ENCODE measurements at places on chromosomes 5 and 9.

GRCh38 chr9:37486616-37487548 is 1.1 kb downstream of the POLR1E start:
- DNase-seq: peak; percentile 97

- no peak for DNase-seq
Measured at GRCh38 chr9:99682870-99683269, 138.8 kb upstream of the NR4A3 start.

- no peak for DNase-seq
Measured at GRCh38 chr9:126527109-126527825, 86.5 kb upstream of the LMX1B start.

- no peak for DNase-seq
Measured at GRCh38 chr5:129930221-129930620, 26.0 kb downstream of the CHSY3 start.

DNA sequence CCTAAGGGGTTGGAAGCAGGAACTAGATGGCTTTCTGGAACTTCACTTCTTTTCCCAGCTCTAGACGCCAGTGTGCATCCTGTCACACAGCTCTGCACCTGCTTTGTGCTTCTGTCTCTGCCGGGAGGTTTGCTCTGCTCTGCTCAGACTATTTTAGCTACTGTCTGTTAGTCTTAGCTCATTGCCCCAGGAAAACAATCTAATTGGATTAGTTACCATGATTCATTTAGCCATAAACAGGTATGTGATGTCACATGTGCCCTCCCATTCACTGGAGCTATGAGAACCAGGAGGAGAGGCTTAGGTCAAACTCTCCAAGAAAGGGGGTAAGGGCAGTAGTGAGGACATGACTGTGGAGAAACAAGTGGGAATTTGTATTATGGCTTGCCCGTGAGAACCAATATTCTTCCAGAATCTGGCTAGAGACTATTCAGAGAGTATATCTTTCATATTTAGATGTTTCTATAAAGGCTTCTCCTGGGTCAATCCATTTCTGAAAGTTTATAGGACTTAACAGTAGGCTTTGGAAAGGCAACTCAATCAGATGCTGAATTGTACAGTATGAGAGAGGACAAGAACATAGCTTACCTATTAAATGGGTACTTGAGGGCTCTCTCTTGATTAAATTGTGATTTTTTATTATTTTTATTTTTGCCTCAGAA is 22.4 kb upstream of the NREP start:
- DNase-seq: no peak

DNA sequence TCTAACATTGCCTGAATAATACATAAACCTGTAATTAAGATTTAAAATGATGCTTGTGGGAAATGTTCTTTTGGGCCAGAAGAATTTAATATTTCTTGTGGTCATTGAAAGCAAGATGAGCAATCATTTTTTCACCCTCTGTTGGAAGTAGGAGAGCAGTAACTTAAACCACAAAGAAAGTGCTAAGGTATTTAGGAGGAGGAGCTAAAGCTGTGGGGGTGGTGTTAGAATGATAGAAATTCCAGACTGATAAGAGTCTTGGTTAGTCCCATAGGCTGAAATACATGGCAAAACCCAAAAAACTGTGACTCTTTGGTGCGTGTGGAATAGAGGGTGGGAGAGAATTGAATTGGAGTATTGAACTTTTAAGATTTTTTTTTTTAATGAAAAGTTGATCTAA is 247.0 kb downstream of the YTHDC2 start:
- peak; percentile 57 for DNase-seq

- no peak for DNase-seq
Measured at GRCh38 chr5:59356813-59357380, 536.6 kb downstream of the PDE4D start.

- no peak for DNase-seq
Measured at GRCh38 chr9:136249877-136250559, 4.4 kb upstream of the QSOX2 start.

GRCh38 chr5:56763711-56764466 is 51.5 kb upstream of the MAP3K1 start:
- peak; percentile 29 for DNase-seq

DNA sequence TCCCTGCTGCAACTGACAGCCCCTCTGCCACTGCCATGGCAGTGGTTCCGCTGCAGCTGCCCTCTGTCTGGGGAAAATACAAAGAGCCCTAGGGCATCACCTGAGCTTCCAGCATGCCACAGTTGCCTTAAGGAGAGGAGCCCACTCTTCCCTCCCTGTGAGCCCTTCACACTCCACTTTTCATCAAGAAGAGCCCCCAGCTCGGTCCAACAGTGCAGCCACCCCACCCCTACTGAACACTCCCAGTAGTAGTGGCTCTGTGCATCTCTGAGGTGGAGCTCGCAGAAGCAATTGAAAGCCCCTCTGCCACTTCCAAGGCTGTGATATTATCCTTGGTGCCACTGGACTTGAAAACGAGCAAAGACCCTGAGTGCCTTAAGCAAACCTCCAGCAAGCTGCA is 696.8 kb upstream of the COX7C start:
- no peak for DNase-seq

GRCh38 chr5:117761186-117761585 is 1186.6 kb upstream of the SEMA6A start:
- DNase-seq: no peak

- DNase-seq: peak; percentile 67
Measured at GRCh38 chr5:159965031-159965837, 43.7 kb upstream of the TTC1 start.

DNA sequence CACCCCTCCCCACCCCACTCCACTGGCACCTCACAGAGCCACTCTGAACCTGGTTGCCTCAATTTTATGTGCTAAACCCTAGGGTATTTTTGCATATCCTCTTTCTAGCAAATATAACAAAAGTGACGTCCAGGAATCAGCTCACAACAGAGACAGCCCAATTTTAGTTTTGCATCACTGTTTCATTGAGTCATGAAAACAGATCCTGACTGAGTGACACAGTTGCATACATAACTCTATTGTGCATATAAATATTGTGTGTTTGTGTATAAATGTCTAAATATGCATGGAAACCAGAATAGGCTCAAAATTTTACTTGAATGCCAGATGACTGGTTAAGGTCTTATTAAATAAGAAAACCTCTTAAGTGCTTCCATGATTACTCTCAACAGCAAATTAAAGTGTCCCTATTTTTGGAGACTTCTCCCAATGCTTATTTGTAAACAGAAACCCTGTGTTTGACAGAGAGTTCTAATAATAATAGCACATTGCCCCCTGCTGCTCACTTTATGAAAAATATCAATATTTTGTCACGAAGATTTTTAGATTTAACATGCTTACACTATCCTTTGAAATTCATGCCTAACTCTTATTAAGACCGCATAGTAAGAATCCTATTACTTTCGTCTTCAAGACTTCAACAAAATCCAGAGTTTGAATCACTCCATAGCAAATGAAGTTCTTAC is 75.5 kb upstream of the PRRC1 start:
- peak; percentile 34 for DNase-seq

- DNase-seq: no peak
Measured at GRCh38 chr5:96905864-96906263, 29.6 kb downstream of the ERAP2 start.

DNA sequence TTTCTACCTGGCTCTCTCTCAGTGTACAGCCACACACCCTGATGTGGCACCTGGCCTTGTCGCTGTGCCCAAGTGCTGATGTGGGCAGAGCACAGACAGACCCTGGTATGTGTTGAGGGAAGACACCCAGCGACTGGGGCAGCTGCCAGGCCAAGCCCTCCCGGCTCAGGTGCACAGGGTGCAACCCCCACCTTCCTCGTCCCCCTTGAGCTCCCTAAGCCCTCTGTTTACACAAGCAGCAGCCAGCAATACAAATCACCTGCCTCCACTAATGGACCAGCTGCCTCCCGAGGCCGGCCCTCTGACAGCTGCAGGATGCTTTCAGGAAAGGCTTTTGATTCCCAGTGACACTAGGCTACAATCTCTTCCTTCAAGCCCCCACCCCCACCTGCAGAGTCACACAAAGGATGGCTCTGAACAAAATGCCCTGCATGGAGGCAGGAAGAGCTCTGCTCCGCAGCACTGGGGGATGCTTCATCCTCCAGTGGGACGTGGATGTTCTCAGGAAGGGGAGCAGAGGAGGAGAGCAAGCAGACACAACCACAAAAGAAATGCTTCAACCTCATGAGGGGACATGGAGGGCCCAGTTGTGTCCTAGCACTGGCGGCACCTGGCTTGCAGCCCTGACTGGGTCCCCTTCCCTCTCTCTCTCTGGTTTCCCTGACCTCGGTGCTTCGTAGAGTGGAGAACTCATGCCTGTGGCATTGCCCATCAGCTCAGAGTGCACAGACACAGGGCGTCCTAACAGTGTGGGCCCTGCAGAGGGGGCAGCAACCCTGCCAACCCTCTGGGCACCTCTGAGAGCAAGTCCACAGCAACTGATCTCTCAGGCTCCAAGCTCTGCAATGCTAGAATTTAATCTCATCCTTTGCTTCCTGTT is 140.8 kb downstream of the BARX1 start:
- no peak for DNase-seq

GRCh38 chr9:91547081-91547480 is 123.4 kb upstream of the NFIL3 start:
- DNase-seq: peak; percentile 84

DNA sequence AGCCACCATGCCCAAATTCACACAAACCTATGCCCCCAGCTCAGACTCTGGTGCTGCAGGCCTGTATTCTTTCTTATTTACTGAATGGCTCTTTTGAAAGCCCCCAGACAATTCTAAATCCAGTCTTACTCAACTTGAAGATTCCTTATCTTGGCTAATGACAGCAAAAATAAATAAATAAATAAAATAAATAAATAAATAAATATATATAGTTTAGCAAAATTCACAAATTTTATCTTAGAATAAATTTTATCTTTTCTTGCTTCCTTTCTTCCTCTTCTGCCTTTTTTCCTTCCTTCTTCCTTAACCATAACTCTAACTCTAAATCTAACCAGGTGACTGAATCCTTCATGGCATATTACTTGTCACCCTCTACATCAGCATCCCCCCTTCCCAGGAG is 25.6 kb downstream of the ANXA2R start:
- no peak for DNase-seq

DNA sequence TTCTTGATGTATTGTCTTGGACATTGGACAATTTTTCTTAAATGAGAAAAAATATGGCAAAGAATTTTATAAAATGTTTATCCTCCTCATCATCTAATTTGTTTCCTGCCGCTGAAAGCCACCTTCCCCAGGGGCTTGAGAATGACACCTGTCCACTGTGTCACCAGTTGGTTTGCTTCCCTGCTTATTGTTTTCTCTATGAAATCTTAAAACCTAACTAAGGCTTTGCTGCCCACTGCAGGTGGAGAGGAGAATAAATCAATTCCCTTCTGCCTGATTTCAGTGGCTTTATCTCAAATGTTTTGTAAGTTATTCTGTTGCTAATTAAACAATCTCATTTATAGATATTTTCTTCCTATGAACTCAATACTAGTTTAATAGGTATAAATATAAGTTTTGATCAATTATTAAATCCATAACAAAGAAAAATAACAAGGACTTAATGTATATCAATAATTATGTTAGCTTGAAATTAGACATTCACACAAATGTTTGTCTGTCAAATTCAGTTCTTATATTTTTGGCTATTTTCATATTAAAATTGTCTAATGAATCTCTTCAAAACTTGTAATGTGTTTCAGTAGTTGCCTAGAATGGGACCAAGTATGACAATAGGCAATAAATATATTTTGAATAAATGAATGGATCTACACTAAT is 822.5 kb downstream of the PTPRD start:
- DNase-seq: peak; percentile 33

DNA sequence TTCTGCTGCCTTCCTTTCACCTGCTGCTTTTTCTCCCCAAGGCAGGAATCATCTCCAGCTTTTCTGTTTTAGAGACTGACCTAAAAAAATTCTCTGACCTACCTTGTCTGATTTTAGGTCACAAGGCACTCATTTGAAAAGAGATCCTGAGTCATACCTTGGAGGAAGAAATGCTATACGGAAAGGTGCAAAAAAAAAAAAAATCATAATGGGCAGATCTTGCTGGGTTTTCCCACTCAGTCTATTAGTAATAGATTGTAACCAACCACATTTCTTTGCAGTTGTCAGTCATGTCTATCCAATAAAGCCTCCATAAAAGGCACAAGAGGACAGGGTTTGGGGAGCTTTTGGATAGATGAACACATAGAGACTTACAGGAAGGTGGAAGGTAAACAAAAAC is 70.0 kb downstream of the MTREX start:
- no peak for DNase-seq

DNA sequence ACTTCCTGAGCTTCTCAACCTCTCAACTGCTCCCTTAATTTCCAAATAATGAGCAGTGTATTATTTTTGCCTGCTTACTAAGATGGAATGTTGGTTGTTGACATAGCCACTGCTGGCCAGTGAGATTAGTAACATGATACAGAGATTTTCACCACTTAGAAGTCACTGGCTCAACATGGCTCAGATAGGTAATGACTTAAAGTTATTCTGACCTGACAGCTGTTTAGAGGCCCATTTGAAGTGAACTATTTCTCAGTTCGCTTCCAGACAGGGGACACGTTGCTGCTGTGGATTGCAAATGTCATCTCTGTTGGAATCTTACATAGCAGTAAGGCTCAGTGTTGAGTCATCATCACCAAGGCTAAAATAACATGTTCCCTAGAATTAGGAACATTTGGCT is 490.2 kb downstream of the TLE4 start:
- peak; percentile 88 for DNase-seq

DNA sequence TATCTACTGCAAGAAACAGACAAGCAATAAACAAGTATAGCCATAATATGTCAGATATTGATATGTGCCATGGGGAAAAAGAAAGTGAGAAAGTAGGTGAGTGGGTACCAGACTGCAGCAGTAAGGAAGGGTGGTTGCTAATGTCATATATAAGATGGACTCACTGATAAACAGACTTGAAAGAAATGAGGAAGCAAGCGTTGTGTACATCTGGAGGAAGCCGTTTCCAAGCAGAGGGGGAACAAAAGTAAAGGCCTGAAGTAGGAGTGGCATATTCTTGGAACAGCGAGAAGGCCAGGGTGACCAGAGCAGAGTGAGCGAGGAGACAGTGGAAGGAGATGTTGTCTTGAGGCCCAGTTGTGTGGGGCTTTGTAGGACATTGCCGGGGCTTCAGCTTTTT is 142.2 kb upstream of the MAP3K1 start:
- no peak for DNase-seq

DNA sequence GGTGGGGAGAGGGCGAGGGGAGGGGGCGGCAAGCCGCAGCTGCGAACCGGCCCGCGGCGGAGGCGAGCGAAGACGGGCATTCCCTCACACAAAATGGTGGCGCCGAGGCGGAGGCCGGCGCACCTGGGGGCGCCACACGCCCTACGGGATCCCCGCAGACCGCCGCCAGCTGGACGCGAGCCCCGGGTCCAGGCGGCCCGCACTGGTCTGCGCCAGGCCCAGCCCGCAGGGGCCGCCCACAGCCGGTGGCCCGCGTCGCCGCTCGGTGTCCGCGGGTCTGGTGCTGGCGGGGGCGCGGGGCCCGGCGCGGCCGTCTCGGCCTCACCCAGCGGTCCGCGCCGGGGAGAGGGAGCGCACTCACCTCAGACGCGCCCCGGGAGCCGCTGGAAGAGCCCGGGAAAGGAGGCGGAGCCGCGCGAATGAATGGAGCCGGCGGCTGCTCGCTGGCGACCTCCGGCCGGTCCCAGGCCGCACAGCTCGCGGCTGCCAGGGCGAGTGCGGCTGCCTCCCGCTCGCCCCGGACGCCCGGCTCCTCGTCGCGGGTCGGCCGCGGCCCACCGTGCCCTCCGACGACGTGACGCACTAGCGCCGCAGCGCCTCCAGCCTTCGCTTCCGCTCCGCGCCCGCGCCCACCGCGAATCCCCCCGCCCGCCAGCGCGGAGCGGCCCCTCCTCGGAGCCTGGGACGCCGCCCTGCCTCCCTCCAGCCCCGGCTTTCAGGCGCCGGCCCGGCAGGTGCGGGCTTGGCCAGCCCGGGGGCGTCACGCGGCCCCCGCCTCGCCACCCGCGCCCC is at the start of gene FAM169A:
TSS of gene FAM169A (minus strand) at position 584 of the 792 bp plus-strand sequence. CDS start 24,711 bp downstream, outside the sequence.
- peak; percentile 52 for DNase-seq

Measured in fibroblast of lung (primary cell).